ENCODE measurements at places on chromosomes 5 and 9. TPM values are rescaled to one million over a fixed set of nuclear protein-coding genes. Genes with fewer than 3 reads are reported as not detected.

SLC22A4 gene
- total RNA-seq, result 0.62 TPM

CNTLN gene
- total RNA-seq, result 5.7 TPM

LCP2 gene
- total RNA-seq, result not detected

SH3RF2 gene
- total RNA-seq, result 3.1 TPM

LCN1 gene
- total RNA-seq, result not detected

MOB3B gene
- 0.03 TPM for total RNA-seq

FBP2 gene
- not detected for total RNA-seq

SLC25A2 gene
- 0.13 TPM for total RNA-seq

SPINK4 gene
- total RNA-seq, result 0.53 TPM

LHX2 gene
- not detected for total RNA-seq

RANBP17 gene
- total RNA-seq, result not detected

UNC5A gene
- not detected for total RNA-seq

Measured in HepG2 (cell line).